ENCODE measurements at places on chromosomes 4 and X.

- DNase-seq, result no peak
Measured at GRCh38 chr4:149057594-149057993, 615.4 kb upstream of the NR3C2 start.

DNA sequence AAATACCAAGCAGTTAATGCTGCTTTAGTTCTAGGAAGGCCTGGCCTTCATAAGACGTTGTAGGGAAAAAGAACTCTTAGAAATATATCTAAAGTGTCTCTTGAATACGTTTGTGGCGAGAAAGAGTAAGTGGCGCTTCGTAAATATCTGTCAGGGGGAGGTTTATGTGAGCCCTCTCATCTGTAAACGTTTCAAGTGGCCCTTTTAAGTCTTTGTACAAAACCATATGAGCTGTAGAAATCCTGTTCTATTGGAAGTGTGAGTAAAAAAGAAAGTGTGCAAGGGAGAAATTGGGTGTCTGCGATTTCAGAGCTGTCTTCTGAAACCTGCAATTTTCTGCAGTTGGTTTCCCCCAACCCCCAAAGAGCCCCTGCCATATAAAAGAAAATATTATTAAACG lies 8.6 kb upstream of the INTU start:
- no peak for DNase-seq

GRCh38 chrX:119398974-119399771 lies at the start of gene SLC25A43:
Gene SLC25A43 (plus strand): TSS chrX:119399336. CDS start chrX:119399404, 68 bp downstream.
- DNase-seq, result peak; percentile 46

- DNase-seq, result peak; percentile 26
Measured at GRCh38 chr4:115165503-115165902, 52.1 kb upstream of the NDST4 start.

- no peak for DNase-seq
Measured at GRCh38 chr4:153409924-153410501, 56.1 kb upstream of the TMEM131L start.

DNA sequence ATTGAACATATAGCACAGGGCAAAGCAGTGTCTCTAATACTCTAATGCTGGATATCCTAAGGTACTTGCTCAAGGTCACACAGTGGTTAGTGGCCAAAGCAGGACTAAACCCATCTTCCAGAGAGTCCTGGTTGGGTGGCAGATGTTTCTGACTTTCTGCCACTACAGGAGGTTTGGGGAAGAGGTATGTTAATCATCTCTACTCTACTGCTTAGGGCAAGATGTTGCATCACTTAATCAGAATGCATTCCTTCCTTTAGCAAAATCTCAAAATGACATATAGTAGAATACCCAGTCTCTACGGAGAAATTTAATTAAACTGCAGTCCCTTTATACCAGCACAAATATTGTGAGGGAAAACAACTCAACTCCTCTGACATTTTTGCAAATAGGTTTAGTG lies 190.7 kb upstream of the FAM241A start:
- DNase-seq, result no peak

GRCh38 chrX:53048169-53049126 lies at the start of gene GPR173:
Gene GPR173 (plus strand): TSS chrX:53048789. CDS start chrX:53076622, 27,833 bp downstream.
- DNase-seq, result no peak

- DNase-seq, result peak; percentile 52
Measured at GRCh38 chrX:41308884-41309647, 24.9 kb upstream of the DDX3X start.

- DNase-seq, result no peak
Measured at GRCh38 chrX:105109936-105110335, 110.6 kb downstream of the TEX13A start.

- DNase-seq, result no peak
Measured at GRCh38 chrX:119424999-119425398, 25.9 kb downstream of the SLC25A43 start.

DNA sequence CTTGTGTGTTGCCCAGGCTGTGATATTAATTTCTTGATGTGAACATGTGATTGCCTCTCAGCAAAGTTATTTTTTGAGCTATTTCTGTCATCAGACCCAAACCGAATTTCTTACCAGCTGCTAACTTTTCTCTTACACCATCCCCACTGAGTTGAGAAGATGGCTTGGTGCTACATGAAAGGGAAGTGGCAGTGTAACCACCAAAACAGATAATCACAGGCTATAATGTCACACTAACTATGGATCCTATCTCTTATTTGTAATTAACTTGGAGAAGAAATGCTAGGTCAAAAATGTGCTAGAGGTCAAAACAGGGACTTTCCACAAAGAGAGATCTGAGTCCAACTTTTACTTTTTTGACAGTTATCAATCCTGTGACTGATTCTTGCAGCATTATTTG lies 43.8 kb downstream of the ELOVL6 start:
- DNase-seq, result no peak

- DNase-seq, result peak; percentile 95
Measured at GRCh38 chr4:1683736-1684505, at the start of gene FAM53A. Gene FAM53A (minus strand): TSS chr4:1684313. CDS start chr4:1668741, 15,572 bp downstream.

DNA sequence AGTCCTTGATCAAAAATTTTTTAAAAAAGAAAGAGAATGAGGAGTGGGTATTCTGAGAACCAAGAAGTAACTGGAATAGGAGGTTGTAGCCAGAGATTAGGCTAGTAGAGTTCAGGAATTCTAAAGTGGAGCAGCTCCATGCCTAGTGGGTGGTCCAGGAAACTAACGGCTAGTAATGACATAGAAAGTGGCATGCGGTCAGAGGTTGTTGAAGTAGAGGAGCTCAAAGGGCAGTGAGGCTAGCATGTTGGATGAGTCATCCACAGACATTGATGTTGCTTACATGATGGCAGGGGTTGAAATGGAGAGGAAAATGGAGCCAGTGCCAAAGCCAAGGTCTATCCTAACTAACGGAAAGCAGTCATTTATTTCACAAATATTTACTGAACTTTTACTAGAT lies 42.1 kb downstream of the TEX13B start:
- DNase-seq, result no peak

DNA sequence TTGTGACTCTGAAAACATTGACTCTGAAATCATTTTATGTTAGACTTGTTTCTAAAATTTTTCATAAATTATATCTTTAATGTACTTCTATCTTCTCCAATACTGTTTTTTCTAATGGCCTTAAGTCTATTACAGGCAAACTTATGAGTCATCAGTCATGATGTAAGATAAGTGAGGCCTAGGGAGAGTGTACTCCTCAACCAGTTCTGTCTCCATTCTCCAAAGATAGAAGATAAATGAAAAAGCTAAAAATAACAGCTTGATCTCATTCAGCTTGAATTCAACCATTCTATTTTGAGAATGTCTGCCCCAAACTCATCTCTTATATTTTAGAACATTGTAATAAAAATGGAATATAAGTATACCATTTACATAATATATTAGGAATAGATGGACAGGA lies 34.5 kb downstream of the STBD1 start:
- DNase-seq, result peak; percentile 49

DNA sequence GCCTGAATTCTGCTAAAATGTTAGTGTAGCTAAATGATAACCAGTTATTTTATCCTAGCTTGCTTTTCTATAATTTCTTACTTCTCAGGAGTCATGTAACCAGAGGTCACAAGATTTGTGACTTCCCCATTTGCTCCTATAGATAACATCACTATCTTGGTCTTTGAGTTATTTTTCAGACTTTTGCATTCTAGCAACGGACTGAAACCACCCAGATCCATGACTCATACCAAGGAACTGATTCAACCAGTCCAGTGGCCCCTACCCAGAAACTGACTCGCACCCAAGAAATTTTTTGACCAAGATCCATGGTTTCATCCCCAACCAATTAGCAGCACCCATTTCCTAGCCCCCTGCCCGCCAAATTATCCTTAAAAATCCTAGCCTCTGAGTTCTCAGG lies 50.0 kb downstream of the IQCM start:
- no peak for DNase-seq

DNA sequence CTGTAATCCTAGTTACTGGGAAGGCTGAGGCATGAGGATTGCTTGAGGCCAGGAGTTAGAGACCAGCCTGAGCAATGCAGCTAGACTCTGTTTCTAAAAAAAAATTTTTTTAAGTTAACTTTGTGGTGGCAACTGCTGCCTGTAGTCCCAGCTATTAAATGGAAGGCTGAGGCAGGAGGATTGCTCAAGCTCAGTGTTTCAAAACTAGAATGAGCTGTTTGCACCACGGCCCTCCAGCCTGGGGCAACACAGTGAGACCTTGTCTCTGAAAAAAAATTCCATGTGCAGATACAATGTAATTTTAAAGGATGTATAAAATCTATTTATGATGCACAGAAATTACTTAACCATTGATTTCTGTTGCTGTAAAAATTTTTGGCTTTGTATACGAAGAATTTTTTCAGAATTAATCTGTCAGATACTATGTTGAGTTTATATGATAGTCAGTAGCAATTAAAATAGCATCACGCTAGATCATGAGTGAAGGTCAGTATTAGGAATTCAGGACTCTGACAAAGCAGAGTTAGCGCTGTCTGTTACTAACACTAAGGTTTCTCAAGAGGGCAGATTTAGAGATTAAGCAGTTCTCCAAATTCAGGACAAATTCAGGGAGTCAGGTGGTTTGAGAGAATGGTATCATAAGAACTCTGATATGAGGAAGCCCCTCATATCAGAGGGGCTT lies 8.3 kb upstream of the AGA start:
- DNase-seq, result no peak

DNA sequence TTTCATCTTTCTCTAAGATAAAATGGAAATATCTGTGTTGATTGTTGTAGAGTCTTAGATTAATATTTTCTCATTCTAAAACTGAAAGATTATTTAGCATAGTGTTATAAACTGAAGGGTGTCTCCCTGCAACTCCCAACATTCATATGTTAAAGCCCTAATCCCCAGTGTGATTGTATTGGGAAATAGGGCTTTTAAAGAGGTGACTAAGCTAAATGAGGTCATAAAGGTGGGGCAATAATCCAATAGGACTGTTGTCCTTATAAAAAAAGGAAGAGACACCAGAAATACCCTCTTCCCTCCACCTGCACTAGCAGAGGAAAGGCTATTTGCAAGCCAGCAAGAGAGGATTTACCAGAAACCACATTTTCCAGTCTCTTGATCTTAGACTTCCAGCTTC lies 1626.4 kb downstream of the C4orf33 start:
- DNase-seq, result no peak

DNA sequence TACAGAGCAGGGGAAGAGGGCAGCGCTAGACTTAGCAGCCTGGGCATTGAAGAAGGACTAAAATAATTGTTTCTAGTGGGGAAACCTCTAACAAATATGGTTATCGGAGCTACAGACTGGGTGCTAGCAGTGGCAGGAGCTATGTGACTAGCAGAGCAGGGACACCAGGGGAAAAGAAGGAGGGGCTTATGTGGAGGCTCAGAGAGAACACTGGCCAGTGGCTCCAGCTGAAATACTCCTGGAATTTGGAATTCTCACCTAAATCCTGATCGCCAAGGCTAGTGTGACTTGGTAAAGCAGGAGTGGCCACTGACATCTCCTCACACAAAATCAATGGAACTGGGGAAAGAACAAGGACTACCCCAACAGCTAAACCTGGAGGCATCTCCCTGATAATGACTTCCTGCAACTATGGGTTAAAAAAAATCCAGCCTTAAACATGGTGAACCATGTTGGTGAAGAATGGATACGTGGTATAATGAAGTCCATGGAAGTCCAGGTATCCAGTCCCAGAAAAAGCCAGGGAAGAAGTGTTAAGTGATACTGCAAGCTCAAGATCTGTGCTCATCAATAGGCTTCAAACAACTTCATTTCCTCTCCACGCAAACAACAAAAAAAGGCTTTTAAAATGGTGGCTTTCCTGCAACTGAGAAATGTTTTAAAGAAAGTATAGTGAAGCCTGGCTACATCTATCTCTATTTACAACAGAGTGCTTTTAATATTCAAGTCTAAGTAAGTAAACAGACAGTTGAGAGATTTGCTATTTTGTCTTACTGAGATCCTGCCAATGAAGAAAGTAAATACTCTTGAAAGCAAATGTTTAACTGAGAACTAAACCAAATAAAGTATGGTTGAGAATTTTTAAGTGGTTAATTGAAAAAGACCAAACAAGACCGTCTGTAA lies 1.8 kb downstream of the TAPT1 start:
- DNase-seq, result no peak

DNA sequence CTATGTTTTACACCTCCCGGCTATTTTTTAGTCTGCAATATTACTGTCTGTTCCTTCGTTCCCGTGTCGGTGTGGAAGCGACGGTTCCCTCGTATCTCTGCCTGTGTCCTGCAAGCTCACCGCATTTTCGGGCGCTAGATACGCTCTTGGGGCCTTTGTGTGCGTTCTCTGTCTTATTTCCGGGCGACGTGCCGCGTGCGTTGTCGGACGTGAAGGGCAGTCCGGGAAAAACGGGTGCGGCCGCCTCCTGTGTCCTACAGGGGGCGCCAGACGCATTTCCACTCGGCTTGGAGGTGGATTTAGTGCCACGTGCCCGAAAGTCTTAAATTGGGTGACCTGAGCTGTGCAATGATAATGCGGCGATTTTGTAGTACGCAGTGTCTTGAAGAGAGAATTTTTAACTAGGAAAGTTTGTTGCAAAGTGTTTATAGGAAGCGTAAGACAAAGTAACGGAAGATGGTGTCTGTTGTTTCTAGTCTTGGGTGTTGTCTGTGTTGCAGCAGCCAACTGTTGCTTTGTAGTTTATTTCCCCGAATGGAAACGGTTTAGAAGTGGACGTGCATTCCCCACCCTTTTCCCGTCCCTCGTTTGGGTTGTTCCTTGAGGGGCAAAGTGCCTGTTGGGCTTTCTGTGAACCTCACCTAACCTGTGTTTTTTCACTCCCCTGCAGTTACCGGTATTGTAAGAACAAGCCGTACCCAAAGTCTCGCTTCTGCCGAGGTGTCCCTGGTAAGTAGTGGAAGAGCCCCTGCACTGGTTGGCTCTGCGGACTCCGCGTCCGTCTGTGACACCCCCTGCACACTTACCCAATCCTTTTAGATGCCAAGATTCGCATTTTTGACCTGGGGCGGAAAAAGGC lies 720 bp downstream of the RPL10 start:
- peak; percentile 86 for DNase-seq

DNA sequence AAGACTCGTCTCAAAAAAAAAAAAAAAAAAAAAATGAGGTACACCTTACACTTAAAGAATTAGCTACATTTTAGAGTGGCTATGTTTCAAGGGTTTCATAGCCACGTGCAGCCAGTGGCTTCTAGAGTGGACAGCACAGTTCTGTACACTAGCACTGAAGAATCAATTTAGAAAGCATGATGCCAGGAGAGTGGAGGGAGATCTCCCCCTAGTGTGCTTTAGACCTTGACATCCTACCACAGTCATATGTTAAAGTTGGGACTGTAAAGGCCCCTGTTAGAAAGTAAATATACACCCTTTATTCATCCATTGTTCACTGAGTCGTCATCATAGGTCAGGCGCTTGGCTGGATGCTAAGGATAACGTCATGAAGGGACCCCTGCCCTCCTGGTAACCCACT lies 179.4 kb downstream of the QDPR start:
- no peak for DNase-seq

- no peak for DNase-seq
Measured at GRCh38 chr4:105541420-105541819, 11.0 kb upstream of the ARHGEF38 start.

DNA sequence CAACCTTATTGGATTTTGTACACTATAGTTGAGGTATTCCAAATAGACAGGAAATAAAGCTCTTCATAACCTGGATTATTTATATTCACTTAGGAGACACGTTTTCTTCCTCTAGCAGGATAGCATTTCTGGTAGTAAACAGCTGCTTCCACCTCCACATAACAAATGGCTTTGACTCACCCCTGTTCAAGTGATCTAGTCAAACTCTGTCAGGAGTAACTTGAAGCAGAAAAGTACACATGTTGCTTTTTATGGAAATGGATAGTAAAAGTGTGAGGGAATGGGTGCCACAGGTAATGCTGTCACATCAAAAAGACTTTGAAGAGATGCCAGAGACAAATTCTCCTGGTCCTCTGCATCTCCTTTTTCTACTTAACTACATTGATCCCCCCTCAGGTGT lies 258.7 kb upstream of the SLC7A11 start:
- no peak for DNase-seq

Measured in suppressor macrophage treated with lipopolysaccharide for 4 hours (primary cell).